ENCODE measurements at places on chromosomes 7 and 10.
A peak's percentile ranks its signal among the peaks of the same experiment; 100 is the strongest.

GRCh38 chr7:5629941-5630340 lies 151.5 kb downstream of the RNF216 start:
- DNase-seq, result no peak

DNA sequence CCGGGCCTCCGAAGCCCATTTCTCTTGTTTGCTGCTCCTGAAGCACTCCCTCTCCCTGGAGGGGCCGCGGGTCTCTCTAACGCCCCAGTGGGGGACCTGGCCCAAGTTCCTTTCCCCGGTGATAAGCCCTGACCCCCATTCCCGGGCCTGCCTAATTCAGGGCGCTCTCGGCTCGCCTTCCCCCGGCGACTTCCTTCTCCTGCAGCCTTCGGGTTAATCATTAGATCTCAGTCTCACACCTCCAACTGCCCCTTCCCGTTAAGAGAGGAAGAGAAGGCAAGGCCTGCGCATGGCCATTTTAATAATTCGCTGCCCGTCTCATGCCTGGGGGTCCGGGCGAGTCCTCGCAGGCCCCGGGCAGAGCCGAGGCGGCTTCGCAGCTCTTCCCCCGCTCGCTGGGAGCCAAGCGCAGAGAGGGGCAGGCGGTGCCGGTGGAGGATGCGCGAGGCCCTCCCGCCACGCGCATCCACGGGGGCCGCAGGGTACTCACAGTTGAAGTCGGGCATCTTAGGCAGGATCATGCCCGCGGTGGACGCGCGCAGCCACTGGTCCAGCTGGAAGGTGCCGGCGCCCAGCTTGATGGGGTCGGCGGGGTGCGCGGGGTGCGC lies 1.2 kb downstream of the MNX1 start:
- no peak for DNase-seq

DNA sequence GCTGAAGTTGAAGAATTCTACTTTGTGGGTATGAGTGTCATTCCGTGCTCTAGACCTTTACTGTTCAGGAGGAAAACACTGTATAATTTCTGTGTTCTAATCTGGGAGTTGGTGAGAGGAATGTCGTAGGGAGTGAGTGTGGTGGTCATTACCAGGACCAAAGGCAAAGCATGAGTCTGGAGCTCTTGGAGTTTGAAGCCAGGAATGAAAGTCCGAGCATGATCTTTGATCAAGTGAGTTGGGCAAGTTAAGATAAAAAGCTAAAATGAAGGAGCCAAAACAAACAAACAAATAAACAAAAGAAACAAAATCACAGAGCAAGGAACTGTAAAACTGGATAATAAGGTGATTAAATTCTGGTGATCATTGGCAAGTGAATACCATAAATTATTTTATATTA lies 161.4 kb downstream of the AGMO start:
- DNase-seq, result no peak

- no peak for DNase-seq
Measured at GRCh38 chr7:71348821-71349681, 217.1 kb downstream of the GALNT17 start.

DNA sequence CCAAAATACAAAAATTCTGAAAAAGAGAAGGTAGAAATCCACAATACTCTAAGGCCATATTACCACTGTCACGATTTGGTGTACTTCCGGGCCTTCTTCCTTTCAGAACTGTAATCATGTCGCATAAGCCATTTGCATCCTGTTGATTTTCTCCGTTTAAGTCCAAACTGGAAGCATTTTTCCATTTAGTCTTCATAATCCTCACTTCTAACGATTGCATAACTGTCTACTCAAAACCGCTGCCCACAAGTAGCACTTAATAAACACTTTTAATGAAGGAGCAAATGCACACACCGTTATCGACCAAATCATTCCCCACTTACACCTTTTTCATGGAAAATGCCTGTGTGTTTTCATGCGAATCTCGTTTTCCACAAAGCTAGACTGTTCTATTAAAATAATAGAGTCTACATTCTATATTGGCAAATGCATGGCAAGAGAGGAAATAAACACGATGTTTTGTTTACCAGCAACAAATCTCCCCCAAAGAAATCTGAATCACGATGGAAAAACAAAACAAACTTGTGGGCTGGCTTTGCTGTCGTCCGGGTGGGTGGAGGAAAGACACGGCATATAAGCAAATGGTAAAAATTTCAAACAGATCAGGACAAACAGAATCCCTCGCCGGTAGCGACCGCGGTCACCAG lies 1.0 kb downstream of the ATE1 start:
- DNase-seq, result no peak

DNA sequence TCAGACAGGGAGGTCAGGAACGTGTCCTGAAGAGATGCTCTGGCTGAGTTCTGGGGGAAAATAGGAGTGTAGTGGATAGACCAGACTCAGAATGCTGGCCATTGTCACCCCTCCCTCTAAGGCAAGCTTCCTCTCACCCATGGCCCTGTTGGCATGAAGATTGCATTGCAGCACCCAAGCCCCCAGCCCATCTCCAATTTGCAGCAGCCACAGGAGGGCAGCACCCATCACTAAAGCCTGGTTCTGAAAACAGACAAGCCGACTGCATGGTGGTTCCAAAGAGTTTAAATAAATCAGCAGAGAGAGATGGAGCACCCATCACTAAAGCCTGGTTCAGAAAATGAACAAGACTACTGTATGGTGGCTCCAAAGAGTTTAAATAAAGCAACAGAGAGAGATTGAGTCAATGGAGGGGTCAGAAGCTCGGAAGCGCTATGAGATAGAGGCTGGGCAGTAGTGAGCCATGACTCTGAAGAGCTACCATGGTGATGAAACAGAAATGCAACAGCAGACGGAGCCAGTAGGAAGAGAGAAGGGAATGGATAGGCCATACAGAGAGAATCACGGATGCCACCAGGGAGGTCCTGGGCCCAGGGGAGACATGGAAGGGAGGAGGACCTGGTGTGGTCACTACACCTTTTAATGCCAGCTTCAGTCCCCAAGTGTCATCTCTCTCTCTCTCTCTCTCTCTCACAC lies 237.9 kb upstream of the MYO3A start:
- DNase-seq, result no peak

DNA sequence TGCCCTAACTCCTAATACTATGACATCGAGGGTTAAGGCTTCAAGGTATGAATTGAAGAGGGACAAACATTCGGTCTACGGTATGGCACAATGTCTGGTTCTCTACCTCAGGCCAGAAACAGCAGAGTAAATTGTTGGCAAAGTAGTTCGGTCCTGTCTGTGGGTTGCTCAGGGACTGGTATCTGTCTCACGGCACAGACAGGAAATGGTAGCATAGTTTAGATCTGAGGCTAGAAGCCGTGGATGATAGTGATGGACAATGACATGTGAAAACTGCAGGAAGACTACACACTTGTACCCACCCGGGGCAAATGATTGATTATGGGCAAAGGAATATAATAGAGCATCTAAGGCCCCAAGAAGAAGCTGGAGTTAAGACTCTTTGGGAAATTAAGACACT lies 106.2 kb downstream of the TWIST1 start:
- DNase-seq, result no peak

DNA sequence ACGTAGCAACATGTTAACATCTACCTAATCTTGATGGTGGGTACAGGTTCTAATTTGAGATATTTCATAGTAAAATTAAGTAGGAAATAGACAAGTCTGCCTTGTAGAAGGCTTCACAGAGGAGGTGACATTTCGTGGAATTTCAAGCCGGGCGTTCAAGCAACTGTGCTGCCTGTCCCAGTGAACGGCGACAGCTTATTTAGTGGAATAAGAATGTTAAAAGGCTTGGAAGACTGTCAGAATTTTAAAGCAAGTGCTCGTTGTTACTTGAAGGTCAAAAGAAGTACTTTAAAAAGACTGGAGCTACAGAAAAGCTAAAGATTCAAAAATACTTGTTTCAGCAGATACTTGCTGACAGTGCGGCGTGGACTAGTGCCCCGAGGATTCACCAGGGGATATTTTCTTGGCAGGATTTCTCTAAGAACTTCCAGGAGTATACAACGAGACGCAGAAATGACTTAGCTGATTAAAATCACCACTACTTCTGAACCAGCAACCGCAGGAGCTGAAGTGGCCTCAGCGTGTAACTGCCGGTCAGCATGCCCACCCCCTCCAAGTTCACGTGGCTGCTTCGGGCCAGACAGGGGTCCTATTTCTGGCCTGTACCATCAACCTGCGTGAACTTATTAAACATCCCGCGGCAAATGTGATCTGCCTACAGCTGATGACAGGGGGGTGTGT lies 46.5 kb downstream of the CTBP2 start:
- DNase-seq, result no peak

- no peak for DNase-seq
Measured at GRCh38 chr10:113301342-113301984, 251.4 kb upstream of the HABP2 start.

- DNase-seq, result no peak
Measured at GRCh38 chr7:71182438-71182935, 50.5 kb downstream of the GALNT17 start.

- no peak for DNase-seq
Measured at GRCh38 chr10:89413398-89413912, 913 bp upstream of the IFIT5 start.

- no peak for DNase-seq
Measured at GRCh38 chr7:123120286-123120685, 79.5 kb downstream of the SLC13A1 start.

GRCh38 chr7:100745184-100745583 lies 11.8 kb downstream of the ZAN start:
- DNase-seq, result no peak

DNA sequence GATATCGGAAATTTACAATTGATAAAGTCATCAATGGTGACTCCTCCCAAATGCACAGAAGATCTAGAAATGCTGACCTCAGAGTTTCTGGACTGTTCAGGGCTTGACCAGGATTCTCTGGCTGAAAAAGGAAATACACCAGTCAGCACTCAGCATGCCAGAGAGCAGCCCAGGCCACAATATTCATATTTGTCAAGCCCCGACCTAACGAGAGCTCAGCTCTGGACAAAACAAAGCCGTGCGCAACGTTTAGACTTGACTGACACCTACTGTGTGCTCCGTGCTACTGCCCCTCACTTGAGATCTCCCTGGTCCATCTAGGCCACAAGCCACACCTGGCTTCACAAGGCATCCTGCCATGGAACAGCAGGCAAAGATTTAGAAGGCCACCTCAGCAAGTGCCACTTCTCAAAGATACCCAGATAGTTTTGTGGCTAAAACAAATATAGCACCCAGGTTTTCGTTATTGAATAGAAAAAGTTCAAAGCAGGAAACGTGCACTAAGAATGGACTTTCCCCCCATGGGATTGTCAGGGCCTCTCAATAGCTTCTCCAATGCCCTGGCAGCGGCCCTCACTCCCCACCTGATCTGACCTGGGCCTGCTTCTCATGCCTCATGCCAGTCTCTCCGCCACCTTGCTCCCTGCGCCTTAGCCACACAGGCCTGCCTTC lies 218.3 kb downstream of the FAM107B start:
- DNase-seq, result no peak

- peak; percentile 35 for DNase-seq
Measured at GRCh38 chr10:49645417-49645816, 31.6 kb downstream of the CHAT start.

- no peak for DNase-seq
Measured at GRCh38 chr10:66390926-66391325, 534.9 kb upstream of the LRRTM3 start.

DNA sequence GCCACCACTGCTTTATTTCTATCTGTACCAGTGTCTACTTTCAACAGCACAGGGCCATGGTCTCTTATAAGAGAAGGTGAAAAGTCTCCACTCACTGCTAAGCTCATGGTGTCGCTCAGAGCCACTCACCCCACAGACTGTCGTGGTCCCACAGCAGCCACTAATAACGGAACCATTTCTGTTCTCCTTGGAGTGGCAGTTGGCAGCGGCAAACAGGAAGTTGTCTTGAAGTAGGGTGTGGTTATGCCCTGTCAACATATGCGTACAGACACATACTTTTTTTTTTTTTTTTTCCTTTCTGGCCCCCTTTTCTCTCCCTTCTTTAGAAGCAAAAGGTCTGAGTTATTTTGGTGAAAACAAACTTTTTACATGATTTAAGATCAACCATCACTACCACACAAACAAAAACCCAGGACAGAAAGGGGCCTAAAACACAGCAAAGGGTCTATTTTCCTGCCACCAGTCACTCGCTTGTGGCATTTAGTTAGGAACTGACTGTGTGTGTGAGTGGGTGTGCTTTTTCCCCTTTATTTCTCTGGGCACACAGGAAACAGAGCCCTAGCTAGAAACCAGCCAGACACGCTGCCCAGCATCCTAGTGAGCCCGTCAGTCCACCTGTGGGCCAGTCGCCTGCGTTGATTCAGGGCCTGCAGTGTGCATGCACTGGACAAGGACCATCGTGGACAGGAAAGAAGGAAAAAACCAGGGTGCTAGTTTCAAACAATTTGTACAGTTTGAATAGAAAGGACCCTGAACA lies 96.7 kb upstream of the EFCAB10 start:
- no peak for DNase-seq

GRCh38 chr10:33376976-33377657 lies 42.6 kb upstream of the NRP1 start:
- DNase-seq, result no peak

- DNase-seq, result no peak
Measured at GRCh38 chr7:26038201-26038990, 113.6 kb upstream of the NFE2L3 start.

DNA sequence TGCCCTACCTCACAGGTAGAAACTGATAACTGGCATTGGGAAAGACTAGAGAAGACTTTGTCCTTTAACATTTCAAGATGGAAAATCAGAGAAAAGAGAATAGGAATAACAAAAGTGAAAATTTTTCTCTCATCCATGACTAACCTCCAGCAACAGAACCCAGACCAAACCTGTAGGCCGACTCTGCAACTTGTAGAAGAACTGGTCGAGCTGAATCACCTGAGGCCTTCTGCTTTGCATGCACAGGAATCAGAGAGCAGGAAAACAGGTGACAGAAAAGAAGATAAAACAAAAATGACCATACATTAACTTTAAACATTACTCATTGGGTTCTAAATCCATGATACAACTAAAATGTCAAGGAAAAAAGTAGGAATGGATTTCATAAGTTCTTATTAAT lies 137.1 kb downstream of the SLC25A13 start:
- DNase-seq, result no peak

DNA sequence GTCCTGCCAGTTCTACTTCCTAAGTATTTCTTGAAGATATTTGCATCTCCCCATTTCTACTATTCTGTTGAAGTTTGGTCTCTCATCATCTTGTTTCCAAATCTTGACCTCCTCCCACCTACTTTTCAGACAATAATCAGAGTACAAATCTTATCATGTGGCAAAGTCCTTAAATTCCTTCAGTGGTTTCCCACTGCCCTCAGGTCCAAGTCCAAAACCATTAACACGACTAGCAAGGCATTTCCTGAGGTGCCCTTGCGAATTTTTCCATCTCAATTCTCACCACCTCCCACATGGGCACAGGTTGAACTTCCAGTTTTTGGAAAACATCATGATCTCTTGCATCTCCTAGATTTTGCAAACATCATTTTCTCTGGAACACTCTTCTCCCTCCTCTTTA lies 97.2 kb upstream of the CDK1 start:
- no peak for DNase-seq

- no peak for DNase-seq
Measured at GRCh38 chr10:87973635-87974034, 110.2 kb downstream of the PTEN start.

GRCh38 chr7:69166979-69167516 lies 431.2 kb upstream of the AUTS2 start:
- peak; percentile 40 for DNase-seq
